Daoy (cell line): ENCODE measurements at places on chromosomes 5 and 9. TPM values are rescaled to one million over a fixed set of nuclear protein-coding genes. Genes with fewer than 3 reads are reported as not detected.
A peak's percentile ranks its signal among the peaks of the same experiment; 100 is the strongest.

DNA sequence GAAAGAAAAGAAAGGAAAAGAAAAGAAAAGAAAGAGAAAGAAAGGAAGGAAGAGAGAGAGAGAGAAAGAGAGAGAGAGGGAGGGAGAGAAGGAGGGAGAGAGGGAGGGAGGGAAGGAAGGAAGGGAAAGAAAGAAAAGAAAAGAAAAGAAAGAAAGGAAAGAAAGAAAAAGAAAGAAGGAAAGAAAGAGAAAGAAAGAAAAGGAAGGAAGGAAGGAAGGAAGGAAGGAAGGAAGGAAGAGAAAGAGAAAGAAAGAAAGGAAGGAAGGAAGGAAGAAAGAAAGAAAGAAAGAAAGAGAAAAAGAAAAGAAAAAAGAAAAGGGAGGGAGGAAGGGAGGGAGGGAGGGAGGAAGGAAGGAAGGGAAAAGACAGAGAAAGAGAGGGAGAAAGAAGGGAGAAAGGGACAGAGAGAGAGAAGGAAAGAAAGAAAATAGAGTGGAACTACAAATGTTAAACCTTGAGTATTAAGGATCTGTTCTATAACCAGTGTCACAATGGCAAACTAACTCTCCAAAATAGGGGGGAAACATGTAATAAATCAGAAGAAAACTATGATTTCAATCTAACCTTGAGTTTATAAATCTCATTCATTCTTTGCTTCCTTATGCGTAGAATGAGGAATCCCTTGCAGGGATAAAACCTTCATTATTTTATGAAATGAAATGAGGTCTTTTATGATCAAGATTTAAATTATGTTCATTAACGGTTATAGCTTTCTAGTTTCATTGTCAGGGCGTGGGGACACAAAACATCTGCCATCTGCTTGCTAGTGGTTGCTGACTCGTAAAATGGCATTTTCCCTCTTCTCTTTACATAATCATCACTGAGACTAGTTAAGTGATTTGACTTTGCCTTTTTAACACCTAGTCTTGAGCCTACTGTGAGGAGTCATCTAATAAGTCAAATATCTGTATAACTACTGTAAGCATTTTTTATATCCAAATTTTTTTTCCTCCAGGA, 40.7 kb upstream of the RAD23B start:
- peak; percentile 32 for DNase-seq

ANKRD55 gene
- total RNA-seq: not detected in 2 replicates

DNA sequence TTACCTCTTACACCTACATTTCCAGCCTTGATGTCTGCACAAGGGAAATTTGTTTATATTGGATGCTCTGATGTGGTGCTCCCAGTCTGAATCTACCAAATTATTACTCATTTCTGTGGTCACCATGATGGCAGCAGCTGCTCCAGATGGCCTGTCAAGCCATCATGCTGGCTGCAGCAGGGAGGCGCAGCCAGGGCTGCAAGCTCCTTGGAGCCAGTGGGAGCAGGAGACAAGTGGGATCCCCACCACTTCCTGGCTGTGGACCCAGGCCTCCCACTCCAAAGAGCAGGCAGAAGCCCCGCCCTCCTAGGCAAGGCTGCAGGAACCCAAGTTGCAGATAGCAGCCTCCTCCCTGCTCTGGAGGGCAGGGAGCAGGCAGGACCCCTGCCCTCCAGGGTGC, 241.1 kb upstream of the ATP10B start:
- no peak for DNase-seq

DNA sequence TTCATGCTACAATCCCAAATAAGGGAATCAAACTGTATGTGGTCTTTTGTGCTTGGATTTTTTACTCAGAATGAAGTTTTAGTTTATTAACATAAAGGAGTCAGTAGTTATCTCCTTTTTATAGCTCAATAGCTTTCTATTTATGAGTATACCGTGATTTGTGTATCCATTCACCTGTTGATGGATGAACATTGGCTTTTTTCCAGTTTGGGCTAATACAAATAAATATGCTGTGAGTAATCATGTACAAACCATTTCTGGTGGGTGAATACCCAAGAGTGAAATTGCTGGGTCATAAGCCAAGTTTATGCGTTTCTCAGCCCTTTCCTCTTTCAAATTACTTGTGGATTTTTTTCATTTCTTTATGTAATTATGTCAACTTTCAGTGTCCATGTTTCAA, 395.3 kb downstream of the OSTF1 start:
- no peak for DNase-seq

MARVELD2 gene
- total RNA-seq: 3.8 and 5.1 TPM in 2 replicates

C5orf58 gene
- total RNA-seq: not detected in 2 replicates

DNA sequence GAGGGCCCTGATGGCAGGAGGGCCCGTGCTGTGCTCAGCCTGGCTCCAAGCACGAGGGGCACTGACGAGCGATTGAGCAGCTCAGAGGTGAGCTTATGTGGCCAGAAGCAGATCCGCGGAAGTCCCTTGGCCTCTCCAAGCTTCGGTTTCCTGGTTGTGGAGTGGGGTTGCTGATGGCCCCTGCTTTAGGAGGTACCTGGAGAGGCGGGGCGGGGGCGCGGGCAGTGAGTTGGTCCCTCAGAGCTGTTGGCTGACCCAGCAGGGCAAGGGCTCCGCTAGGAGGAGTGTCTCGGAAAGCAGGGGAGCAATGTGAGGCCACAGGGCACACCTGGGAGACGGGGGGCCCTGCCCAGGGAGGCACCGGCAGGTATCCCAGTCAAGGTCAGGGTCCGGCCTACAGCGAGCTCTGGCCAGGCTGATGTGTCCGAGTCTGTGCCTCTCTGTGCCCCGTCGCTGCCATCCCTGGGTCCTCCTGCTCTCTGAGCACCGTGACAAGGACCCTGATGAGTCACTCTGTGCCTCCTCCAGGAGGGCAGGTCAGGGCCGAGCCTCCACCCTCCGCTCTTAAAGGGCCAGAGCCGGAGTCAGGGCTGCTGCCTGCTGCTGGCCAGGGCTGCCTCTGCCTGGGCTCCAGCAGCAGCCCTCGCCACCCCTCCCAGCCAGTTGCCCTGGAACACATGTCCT, 14.8 kb downstream of the NCS1 start:
- DNase-seq: peak; percentile 90

PCDHGB6 gene
- 1.3 and 2.5 TPM in 2 replicates for total RNA-seq

GRCh38 chr9:136225366-136225747, 20.3 kb downstream of the QSOX2 start:
- DNase-seq: no peak

- peak; percentile 90 for DNase-seq
These were observed 39.4 kb upstream of the MAP1B start for GRCh38 chr5:72067682-72068470.

TAS2R1 gene
- not detected in 2 replicates for total RNA-seq

PLPP7 gene
- 5.4 and 7.1 TPM in 2 replicates for total RNA-seq

PGM5 gene
- 0.57 TPM in 1 of 2 replicates, not detected in the other for total RNA-seq
